GM23248 (cell line): ENCODE measurements at places on chromosomes 5 and 9.
A peak's percentile ranks its signal among the peaks of the same experiment; 100 is the strongest.

DNA sequence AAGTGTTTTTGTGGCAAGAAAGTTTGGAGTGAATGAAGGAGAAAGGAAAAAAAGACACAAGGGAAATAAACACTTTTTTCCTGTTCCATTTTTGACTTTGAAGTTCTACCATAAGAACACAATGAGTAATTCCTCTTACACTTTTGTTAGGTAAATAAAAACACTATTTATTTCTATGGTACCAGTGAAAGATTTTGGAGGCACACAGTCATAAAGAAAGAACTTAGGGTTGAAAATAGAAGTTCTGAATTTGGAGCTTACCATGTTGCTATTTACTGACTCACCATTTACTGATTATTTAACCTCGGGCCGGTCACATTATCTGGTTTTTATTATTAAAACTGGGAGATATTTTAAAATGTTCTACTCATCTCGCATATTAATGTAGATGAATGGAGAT lies 367.8 kb downstream of the TLE1 start:
- peak; percentile 0 for DNase-seq

DNA sequence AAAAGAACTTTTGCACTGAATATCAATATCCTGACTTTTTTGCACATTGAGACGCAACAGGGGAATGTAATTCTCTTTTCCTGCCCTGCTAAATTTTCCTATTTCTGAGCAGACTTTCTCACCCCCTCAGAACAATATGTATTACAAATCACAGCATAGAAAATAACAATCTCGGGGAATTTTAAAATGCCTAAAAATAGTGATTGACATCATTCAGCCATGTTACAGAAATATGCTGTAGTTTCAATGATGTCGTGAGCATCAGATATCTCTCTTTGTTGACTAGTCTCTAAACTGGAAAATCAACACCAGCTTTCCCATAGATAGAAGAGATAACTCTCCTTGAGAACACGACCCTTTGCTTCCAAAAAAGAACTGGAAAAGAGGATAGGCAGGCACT lies 166.7 kb downstream of the ZDHHC21 start:
- DNase-seq = no peak

DNA sequence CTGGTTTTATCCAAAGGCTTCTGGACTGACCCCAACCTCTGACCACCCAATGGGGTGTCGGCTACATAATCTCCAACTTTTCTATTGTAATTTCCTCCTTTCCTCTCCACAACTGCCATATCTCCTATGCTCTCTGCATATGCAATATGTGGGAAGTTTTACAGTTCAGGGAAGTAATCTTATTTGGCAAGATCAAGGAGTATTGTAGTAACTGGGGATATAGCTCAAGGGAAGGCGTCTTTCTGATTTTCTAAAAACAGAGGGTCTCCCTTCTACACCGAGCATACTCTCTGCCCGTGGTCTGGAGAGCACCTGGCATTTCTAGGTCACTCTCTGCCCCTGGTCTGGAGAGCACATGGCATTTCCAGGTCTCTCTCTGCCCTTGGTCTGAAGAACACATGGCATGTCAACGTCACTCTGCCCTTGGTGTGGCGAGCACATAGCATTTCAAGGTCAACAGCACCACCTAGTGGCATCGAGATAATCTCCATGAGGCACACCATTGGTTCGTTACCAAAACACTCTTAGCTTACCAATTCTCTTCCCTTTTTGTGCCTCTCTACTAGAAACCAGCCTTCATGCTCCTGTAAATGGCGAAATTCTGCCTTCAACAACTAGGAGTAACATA lies 616.4 kb upstream of the NUDT12 start:
- peak; percentile 40 for DNase-seq

DNA sequence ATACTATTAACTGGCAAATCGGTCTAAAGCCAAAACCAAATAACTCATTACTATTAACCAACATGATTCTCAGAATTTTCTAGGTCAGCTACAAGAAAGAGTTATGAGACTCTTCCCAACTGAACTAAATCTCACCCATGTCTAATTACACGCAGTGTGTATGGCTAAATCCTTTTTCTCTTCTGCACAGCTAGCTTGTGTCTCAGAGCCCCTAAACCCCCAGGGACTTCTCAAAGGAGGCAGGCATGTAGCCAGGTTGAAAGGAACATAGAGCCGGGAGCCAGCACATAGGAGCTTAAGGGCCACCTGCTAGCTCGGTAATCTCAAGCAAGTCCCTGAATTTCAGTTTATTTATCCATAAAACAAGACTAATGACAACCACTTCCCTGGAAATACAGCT lies 2.2 kb upstream of the GZMK start:
- no peak for DNase-seq

DNA sequence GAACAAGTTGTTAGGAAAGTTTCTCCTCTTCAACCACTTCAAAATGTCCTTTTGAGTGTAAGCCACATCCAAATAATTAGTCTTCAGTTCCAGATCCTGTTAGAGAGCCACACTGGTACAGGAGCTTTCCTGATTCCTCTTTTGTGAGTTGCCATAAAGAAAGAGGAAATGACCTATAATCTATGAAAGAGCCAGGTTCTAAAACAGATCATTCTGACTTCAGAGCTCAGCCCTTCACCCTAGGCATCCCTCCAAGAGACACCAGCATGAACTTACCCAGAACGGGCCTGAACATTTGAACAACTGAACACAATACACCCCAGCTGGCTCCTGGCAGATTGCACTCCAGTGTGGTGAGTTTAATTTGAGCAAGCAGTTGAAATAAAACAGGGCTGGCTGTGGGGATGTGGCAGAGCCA lies 25.7 kb downstream of the SLC1A1 start:
- DNase-seq = peak; percentile 70

DNA sequence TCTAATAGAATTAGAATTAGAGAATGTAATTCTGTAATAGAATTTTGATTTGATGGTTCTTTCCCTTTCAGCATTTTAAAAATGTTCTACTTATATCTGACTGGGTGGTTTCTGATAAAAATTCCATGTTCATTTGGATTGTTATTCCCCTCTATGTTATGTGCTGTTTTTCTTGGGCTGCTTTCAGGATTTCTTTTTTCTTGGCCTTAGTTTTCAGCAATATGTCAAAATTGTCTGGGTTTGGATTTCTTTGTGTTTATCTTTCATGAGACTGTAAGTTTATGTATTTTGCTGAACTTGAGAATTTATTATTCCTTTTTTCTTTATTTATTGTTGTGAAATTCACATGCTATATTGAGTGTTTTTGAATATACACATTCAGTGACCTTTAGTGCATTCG lies 189.1 kb downstream of the RANBP17 start:
- no peak for DNase-seq

- no peak for DNase-seq
Observed at GRCh38 chr9:2486988-2487387, 134.6 kb upstream of the VLDLR start.

GRCh38 chr9:135255033-135255840 lies 167.8 kb downstream of the OLFM1 start:
- DNase-seq = no peak

GRCh38 chr9:12274577-12274976 lies 418.6 kb upstream of the TYRP1 start:
- no peak for DNase-seq

DNA sequence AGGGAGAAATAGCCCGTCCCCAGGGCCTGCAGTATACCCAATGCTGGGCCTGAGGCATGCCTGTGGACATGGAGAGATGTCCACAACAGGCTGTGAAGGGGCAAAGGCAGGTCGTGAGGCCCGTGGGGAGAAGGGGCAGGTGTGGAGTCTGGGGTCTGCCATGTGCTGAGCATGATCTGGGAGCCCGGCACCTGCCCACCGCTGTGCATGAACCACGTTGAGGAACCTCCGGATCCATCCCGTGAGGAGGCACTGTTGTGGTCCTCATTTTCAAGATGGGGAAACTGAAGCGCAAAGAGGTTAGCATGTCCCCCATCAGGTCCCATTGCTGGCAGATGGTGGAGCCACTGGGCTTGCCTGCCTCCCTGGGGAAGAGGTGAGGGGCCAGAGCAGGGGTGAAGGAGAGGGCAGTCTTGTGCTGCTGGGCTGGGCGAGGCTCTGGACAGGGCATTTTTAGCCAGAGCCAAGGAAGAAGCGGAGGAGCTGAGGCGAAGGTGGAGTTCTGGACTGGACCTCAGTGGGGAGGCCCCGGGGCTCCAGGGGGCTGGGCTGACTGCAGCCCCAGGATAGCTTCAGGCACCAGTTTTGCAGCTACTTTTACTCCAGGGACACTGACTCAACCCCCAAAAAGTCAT lies 46.5 kb downstream of the LRSAM1 start:
- DNase-seq = no peak

DNA sequence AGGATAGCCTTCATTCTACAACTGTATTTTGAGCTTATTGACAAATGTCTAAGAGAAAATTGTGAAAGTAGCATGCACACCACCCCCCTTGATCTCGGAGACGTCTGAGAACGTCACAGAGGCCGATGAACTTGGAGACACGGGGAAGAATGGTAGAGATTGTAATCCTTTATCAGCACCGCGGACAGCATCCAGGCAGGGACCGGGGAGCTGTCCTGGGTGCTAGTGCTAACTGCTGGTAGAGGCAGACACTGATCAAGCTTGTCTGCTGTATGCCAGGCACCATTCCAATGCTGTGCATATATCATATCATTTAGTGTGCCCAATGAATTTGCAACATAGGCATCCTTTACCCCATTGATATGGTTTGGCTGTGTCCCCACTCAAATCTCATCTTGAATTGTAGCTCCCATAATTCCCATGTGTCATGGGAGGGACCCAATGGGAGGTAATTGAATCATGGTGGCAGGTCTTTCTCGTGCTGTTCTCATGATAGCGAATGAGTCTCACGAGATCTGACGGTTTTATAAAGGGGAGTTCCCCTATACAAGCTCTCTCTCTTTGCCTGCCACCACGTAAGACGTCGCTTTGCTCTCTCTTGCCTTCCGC lies 98.8 kb downstream of the LHX2 start:
- DNase-seq = peak; percentile 81

DNA sequence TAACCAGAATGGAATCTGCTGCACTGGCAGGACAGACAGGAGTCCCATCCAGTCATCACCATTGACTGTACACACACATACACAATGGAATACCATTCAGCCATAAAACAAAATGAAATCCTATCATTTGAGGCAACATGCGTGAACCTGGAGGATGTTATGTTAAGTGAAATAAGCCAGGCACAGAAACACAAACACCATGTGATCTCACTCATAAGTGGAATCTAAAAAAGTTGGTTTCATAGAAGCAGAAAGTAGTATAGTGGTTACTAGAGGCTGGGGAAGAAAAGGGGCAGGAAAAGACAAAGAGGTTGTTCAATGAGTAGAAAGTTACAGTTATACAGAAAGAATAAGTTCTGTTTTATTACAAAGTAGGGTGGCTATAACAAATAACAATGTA lies 884.0 kb upstream of the ACO1 start:
- no peak for DNase-seq

DNA sequence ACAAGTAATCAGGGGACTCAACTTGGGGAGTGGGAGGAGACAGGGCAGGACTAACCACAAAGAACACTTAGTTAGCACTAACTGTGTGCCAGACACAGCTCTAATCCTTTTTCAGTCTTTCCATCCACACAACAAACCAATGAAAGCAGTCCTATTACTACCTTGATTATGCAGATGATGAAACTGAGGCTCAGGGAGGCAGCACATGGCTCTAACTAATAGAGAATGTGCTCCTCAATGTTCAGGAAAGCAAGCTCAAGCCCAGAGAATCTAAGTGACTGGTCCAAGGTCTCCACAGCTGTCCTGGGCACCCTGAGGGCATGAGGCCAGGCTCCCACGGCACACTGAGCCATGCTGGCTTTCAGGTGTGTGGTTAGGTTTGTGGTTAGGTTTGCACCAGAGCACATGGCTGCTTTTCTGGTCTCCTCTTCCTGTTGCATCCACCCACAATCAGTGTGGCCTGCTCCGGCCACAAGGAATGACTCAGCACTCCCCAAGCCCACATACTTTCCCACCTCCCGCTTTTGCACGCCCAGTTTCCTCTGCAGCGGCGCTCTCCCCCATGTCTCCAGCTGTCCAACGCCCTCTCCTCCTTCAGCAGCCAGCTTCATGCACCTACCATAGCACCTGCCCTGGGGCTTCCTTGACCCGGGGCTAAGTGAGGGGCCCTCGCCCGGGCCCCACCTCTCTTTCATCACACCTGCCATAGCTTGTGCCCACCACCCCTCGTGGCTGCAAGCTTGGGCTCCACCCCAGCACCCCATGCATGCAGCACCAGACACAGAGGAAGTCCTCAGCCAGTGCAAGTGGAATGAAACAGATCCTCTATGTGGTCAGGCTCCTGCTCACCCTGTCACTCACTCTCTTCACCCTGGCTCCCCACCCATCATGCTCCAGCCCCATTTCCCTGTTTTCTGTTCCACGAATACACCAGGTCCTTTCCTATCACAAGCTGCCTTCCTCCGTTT lies 133.1 kb downstream of the GABBR2 start:
- peak; percentile 69 for DNase-seq

DNA sequence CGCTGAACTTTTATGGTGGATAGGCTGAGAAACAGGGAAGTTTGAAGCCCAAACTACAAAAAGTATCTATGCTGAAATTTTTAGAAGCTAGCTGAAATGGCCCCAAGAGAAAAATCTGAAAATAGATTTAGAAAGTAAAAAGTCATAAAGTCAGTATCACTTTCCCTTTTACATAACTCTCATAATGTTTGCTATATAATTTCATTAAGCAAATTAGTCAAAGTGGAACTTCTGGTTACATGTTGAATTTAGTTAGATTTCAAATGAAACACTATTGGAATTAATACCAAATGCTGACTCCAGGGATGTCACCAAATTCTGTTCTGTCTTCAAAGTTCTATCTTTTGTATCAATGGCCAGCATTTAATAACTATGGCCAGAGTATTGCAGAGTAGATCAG lies 126.9 kb downstream of the TTC39B start:
- DNase-seq = no peak
